ENCODE measurements at places on chromosomes 16 and 17.

DNA sequence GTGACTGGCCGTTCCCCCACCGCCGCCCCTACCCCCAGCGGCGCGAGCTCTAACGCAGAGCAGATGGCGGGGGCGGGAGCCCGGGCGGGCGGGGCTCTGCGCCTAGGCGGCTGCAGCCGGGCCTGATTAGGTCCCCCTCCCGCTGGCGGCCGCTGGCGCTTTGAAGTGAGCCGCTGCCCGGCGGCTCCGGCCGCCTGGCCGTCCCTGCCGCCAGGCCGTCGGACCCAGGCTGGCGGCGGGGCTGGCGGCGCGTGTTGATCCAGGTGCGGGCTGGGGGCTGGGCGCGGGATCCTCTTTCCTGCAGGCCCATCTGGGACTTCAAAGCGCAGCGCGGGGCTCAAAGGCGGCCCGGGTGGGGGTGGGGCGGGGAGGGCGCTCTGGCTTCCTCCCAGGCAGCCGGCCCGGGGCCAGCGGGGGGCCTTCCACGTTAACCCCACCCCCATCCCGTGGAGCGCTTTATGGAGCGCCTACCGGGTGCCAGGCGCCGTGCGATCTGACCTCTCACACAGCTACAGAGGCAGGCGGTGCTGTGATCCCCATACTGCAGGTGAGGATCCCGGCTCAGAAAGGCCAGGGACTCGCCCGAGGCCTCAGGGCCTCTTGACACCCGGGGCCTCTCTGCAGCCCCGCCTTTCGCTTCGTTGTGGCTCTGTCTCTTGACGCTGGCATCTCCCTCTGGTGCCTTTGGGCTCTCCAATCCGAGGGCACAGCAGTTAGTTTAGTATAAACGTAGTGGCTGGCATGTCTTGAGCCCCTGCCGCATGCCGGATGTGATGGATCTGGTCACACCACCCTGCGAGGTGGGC is 80.0 kb upstream of the NKD1 start:
- DNase-seq = peak; percentile 47

DNA sequence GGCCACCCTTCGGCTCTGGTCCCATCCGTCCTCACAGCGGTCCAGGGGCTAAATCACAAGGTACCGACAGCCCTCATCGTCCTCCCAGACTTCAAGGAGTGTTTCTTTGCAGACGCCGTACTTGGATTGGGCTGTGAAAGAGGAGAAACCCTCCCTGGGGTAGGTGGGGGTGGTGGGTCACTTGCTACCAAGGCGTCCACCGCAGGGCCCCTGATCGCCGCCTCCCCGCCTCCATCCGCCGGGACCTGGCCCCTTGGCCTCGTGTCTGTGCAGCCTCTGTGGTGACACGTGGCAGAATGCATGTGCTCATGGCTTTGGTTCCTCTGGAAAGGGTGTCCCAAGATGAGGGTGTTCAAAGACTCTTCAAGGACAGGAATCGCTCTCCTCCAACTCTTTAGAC is 151.4 kb downstream of the BANP start:
- no peak for DNase-seq

DNA sequence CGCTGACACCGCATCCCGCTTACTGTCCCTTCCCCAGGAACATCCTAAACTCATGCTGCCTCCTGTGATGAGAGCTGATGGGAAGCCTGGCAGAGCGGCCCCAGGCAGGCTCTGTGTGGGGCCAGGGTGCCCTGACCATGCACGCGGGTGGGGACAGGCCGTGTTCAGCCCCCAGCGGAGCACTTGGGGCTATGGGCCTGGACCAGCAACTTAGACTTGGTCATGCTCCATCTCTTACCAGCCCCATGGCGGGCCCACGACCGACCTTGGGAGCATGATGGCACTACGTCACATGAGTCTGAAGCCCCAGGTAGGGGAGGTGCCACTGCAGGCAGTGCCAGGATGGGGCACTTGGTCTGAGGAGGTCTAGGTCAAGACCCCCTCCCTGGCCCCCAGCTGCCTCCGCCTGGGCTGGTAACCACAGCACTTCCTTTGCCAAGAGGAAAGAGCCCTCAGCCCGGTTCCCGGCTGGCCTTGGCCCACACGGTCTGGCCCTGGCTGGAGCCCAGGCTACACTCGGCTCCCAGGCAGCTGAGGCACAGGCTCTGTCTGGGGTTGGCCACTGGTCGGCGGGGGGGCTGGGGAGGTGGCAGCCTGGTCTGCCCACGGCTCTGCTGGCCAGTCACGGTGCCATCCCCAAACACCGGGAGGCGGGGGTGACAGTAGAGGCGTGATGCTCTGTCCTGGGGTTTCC is 25.7 kb downstream of the BAHCC1 start:
- DNase-seq = peak; percentile 66

- no peak for DNase-seq
Measured at GRCh38 chr17:42766124-42766523, 5.1 kb downstream of the RAMP2 start.

- no peak for DNase-seq
Measured at GRCh38 chr17:75288770-75289114, 491 bp downstream of the SLC25A19 start.

GRCh38 chr17:2688351-2689342 is 22.9 kb downstream of the CLUH start:
- DNase-seq = no peak

- DNase-seq = no peak
Measured at GRCh38 chr17:80796430-80796861, 195.2 kb upstream of the CHMP6 start.

- DNase-seq = no peak
Measured at GRCh38 chr16:69820926-69821541, 58.9 kb downstream of the WWP2 start.

- no peak for DNase-seq
Measured at GRCh38 chr17:69678206-69678605, 263.7 kb downstream of the MAP2K6 start.

Measured in cardiac muscle cell (in vitro differentiated cells and primary cell).